ENCODE measurements at places on chromosomes 11 and 22. TPM values are rescaled to one million over a fixed set of nuclear protein-coding genes. Genes with fewer than 3 reads are reported as not detected.

The IGSF9B gene
- 52.7 TPM for total RNA-seq

DNA sequence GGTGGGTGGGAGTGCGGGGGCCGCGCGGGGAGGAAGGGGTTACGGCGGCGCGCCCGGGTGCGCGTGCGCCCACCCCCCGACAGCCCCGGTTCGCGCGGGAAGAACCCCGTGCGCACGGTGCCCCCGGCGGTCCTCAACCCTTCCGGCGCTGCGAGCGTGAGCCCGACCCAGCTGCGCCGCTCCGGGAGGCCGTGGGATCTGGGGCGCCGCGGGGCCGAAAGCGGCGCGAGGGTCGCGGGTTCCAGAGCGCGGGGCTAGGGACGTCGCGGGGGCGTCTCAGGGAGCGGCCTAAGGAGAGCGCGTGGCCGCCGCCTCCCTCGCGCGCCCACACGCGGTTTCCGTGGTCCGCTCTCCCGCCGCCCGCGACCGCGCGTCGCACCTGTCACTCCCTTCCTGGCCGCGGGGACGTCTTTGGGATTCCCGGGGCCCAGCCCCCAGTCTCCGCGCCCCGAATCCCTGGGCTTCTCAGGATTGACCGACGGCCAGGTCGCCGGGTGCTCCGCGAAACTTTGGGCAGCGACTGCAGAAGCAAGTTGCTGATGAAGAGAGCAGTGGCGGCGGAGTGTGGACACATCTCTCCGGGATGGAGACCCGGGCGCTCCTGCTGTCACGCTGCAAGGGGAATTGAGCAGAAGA is 582 bp downstream of the SREBF2 start:
- H3K36me3 ChIP-seq = peaks cover 20% of the 10 kb centered on the region
- H3K27ac ChIP-seq = peak overlapping the region; percentile 97
- peak; percentile 59 for DNase-seq
- peak overlapping the region; percentile 96 for H3K4me3 ChIP-seq
- no peaks in the 10 kb centered on the region for H3K27me3 ChIP-seq

GRCh38 chr11:35662061-35662648 is 420 bp upstream of the TRIM44 start:
- DNase-seq = no peak
- H3K4me1 ChIP-seq = peaks cover 24% of the 10 kb centered on the region
- H3K4me3 ChIP-seq = peak overlapping the region; percentile 73
- H3K36me3 ChIP-seq = peaks cover 34% of the 10 kb centered on the region

- no peak overlapping the region for H3K27ac ChIP-seq
- no peak overlapping the region for H3K4me3 ChIP-seq
- no peaks in the 10 kb centered on the region for H3K27me3 ChIP-seq
- H3K36me3 ChIP-seq = peaks cover 3% of the 10 kb centered on the region
- H3K4me1 ChIP-seq = peaks cover 13% of the 10 kb centered on the region
- DNase-seq = no peak
These were observed 6.5 kb downstream of the OOSP1 start for GRCh38 chr11:59944720-59945119.

- H3K27me3 ChIP-seq = no peaks in the 10 kb centered on the region
- no peak overlapping the region for H3K27ac ChIP-seq
- H3K4me1 ChIP-seq = peaks cover 30% of the 10 kb centered on the region
- H3K36me3 ChIP-seq = no peaks in the 10 kb centered on the region
- peak; percentile 84 for DNase-seq
These were observed 397.8 kb downstream of the OPCML start for GRCh38 chr11:133134314-133135173.

The LRRN4CL gene
- 0.16 TPM for total RNA-seq

GRCh38 chr11:95545116-95545875 is 244.3 kb downstream of the FAM76B start:
- peak; percentile 14 for DNase-seq

The OR8A1 gene
- not detected for total RNA-seq

- H3K4me3 ChIP-seq = no peak overlapping the region
- H3K36me3 ChIP-seq = no peaks in the 10 kb centered on the region
- H3K27ac ChIP-seq = no peak overlapping the region
- peaks cover 21% of the 10 kb centered on the region for H3K27me3 ChIP-seq
These were observed 16.5 kb downstream of the BLID start for GRCh38 chr11:122099374-122100036.

GRCh38 chr22:20881231-20881630 is 22.4 kb downstream of the SNAP29 start:
- no peak for DNase-seq
- H3K27ac ChIP-seq = no peak overlapping the region
- H3K36me3 ChIP-seq = peaks cover 9% of the 10 kb centered on the region
- H3K27me3 ChIP-seq = no peaks in the 10 kb centered on the region
- peaks cover 3% of the 10 kb centered on the region for H3K4me1 ChIP-seq
- H3K4me3 ChIP-seq = no peak overlapping the region

The OR2D2 gene
- total RNA-seq = 0.26 TPM

All from WTC11 (cell line).